ENCODE measurements at places on chromosomes 6 and 20. TPM values are rescaled to one million over a fixed set of nuclear protein-coding genes. Genes with fewer than 3 reads are reported as not detected.

DNA sequence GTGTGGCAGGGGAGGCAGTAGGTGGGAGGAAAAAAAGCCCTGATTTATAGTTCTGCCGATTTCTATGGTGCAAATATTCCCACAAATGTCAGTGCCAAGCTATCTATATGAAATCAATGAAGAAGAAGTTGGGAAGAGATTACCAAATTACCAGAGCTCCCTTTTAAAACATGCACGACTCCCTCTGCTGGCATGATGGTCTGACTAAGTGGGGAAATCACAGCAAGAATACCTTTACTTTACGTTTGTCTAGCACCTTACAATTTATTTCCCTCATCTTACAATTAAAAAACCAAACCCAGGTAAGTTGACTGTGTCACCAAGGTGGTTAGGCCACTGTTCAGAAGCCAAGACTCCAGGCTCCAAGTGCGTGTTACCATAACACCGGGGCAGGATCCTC lies 55.6 kb downstream of the AGPAT4 start:
- no peak for DNase-seq

DNA sequence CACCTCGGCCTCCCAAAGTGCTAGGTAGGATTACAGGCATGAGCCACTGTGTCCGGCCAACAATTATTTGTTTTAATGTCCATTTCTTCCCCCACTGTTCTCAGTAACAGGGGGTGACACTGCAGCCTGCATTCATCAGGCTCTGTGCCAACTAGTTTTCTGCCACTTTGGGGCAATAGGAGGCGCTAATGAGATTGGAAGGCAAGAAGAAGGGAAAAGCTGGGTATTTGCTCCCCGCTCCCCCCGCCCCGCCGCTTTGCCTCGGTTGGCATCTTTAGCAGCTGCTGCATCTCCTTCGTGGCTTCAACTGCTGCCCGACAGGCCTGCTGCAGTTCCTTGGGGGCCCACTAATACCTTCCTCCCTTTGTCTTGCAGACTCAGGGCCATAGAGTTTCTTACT lies 35.0 kb upstream of the MDGA1 start:
- no peak for DNase-seq

DNA sequence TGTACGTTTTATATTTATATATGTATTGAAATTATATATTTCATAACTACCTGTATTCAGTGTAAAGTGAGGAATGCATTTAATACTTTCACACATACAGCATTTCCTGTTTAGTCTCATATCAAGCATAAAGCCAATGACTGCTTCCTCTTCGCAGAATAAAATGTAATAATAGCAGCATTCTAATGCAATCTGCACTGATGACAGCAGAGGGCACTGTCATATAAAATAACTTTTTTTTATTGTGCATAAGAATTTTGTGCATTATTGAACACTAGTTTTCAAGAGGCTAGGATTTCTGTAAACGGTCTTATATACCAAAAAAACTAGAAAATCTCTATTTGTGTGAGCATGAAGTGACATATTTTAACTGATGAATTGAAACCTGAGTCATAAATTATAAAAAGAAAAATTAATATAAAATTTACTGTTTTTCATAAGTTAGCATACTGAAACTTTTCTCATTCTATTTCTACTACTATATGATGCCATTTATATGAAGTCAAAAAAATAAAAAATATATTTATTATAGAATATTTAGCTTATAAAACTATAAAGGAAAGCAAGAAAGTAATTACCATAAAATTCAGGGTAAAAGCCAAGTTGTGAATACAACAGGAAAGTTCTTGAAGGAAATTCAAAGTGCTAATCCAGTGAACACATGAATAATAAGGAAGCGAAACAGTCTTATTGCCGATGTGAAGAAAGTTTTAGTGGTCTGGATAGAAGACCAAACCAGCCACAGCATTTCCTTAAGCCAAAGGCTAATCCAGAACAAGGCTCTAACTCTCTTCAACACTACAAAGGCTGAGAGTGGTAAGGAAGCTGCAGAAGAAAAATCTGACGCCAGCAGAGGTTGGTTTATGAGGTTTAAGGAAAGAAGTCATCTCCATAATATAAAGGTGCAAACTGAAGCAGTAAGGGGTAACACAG lies 36.3 kb downstream of the RNF146 start:
- DNase-seq: peak; percentile 41

DNA sequence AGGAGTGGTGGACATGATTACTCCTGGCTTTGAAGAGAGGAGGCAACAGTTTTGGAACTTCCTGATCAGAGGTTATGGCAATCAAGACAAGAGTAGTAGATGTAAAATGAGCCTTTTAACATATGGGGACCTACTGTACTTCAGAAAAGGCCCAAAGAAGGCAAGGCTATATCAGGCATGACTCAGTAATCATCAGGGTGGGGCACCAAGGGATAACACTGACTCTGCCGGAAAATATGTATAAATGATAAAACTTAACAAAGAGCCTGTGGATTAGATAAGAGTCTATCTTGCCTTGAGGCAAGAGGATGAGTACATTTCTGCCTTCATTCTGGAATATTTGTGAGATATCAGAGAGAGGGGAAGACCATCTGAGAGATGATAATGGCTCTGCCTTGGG lies 1389.9 kb upstream of the MAP3K7 start:
- DNase-seq: peak; percentile 23

GRCh38 chr20:62795023-62795761 lies 1.1 kb upstream of the MRGBP start:
- DNase-seq: no peak

DNA sequence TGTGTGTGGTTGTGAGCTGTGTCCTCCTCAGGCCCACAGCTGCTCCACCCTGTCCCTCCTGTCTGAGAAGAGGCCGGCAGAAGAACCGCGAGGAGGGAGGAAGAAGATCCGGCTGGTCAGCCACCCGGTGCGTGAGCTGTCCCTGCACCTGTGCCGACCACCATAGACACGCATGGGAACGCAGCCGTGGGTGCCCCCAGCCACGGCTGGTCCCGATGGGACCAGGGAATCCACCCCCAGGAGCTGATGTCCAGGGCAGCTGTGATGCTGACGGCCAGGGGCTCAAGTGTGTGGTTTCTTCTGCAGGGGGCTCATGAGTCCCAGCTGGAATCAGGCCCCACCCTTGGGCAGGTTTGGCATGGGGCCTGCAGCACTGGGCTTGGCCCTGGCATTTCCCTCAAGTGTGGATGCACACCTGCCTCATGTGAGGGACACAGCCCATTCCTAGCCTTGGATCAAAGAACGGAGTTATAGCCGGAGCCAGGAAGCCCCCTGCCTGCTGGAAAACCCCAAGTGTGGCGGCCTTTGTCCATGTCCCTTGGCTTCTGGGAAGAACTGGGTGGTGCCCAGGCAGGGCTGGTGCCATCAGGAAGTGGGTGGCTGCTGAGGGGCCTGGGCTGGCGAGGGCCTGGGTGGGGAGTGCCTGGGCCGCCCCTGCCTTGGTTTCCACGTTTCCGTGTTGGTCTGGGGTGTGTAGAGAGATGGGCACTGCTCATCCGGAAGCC lies 4.6 kb upstream of the TNFRSF6B start:
- no peak for DNase-seq

DNA sequence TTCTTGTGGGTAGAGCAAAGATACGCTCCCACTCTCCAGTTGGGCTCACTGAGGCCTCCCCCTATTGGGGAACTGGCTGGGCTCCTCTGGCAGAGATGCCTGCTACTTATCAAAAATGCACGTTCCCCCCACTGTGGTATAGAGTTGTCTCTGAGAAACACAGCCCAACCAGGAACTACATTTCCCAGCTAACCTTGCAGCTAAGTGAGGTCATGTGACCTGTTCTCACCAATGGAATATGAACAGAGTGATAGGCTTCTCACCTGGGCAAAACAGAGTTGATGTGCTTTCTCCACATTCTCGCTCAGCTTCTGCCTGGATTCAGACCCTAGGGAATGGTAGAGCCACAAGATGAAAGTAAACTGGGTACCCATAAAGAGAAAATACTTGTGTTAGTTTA lies 49.1 kb upstream of the PTPRT start:
- no peak for DNase-seq

GRCh38 chr20:40894237-40894630 lies 134.4 kb upstream of the TOP1 start:
- DNase-seq: no peak

The PI16 gene
- not detected for total RNA-seq

All from A172 (cell line).